ENCODE measurements at places on chromosomes 7 and 10. TPM values are rescaled to one million over a fixed set of nuclear protein-coding genes. Genes with fewer than 3 reads are reported as not detected.

GRCh38 chr7:5633161-5634106, 148.0 kb downstream of the RNF216 start:
- peaks cover 46% of the 10 kb centered on the region for H3K36me3 ChIP-seq
- H3K4me3 ChIP-seq, result no peak overlapping the region
- DNase-seq, result no peak
- peaks cover 59% of the 10 kb centered on the region for H3K4me1 ChIP-seq
- peak overlapping the region; percentile 22 for H3K27ac ChIP-seq

GRCh38 chr7:23431702-23432199, 38.5 kb downstream of the IGF2BP3 start:
- no peaks in the 10 kb centered on the region for H3K27me3 ChIP-seq
- H3K4me3 ChIP-seq, result no peak overlapping the region
- H3K4me1 ChIP-seq, result peaks cover 6% of the 10 kb centered on the region
- DNase-seq, result no peak
- H3K36me3 ChIP-seq, result no peaks in the 10 kb centered on the region

The CNNM1 gene
- total RNA-seq, result not detected

The HYAL4 gene
- not detected for total RNA-seq

DNA sequence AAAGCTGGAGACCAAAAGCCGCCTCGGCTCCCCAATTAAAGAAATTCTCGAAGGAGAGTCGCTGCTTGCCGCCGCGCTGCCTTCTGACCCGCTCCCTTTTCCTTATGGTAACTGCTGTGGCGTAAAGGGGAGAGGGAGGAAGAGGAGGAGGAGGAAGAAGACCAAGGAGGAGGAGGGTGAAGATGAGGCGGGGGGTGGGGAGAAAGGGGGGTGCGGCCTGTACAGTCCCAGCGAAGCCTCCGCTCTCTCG, 388 bp downstream of the CNOT4 start:
- peaks cover 13% of the 10 kb centered on the region for H3K4me1 ChIP-seq
- H3K27me3 ChIP-seq, result no peaks in the 10 kb centered on the region
- peak; percentile 41 for DNase-seq

The PALD1 gene
- not detected for total RNA-seq

The NRG3 gene
- total RNA-seq, result not detected

The ATOH7 gene
- not detected for total RNA-seq

DNA sequence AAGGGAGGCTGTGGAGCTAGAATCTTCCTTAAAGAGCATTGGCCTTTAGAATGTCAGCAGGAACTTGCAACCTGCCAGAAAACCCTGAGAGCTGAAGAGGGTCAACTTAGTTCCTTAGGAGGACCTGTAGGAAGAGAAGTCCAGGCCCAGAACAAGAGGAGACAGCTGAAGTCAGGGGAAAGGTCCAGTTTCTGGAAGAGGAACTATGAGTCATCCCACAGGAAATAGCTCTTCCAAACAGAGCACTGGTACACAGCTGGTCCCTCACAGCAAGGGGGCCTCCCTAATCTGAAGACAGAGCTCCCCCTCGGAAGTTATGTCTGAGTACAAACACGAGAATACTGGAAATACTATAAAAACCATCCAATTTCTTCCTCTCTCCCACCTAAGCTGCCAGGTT, 98.9 kb downstream of the HERPUD2 start:
- H3K27ac ChIP-seq, result no peak overlapping the region
- H3K4me1 ChIP-seq, result peaks cover 6% of the 10 kb centered on the region
- no peak for DNase-seq
- no peaks in the 10 kb centered on the region for H3K27me3 ChIP-seq

The EBF3 gene
- not detected for total RNA-seq

- no peak for DNase-seq
- no peak overlapping the region for H3K4me3 ChIP-seq
- no peak overlapping the region for H3K27ac ChIP-seq
- H3K27me3 ChIP-seq, result no peaks in the 10 kb centered on the region
These were observed 95.9 kb upstream of the HGF start for GRCh38 chr7:81865754-81866153.

The NRCAM gene
- not detected for total RNA-seq

DNA sequence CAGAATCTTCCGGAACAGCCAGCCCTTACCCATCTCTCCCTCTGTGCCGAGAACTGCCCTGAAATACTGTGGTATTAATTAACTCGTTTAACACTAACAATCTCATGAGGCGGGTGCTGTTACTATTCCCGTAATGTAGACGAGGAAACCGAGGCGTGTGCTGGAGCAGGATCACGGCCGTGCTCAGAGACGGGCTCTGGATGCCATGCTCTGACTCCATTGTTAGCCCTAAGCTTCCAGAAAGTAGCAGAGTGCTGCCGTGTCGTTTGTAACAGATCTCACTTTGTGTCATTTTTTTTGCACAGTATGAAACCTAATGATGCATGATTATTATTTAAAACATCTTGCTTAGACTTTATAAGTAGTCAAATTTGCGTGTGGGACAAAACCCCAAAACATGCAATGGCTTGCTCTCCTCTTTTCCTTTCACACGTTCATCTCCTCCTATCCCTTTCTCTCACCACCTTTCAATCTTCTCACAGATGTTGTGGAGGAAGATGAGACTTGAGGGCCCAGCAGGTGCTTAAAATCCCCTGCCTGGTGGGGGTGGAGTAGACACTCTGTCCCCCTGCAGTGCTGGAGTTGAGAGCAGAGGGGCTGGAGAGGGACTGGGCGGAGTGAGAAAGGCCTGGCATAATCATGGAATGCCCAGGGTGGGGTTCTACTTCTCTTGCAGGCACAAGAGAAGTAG, 482 bp upstream of the ACTR3C start:
- no peaks in the 10 kb centered on the region for H3K27me3 ChIP-seq
- H3K4me3 ChIP-seq, result no peak overlapping the region
- no peak overlapping the region for H3K27ac ChIP-seq
- H3K4me1 ChIP-seq, result no peaks in the 10 kb centered on the region

The PEX1 gene
- 9.8 TPM for total RNA-seq

DNA sequence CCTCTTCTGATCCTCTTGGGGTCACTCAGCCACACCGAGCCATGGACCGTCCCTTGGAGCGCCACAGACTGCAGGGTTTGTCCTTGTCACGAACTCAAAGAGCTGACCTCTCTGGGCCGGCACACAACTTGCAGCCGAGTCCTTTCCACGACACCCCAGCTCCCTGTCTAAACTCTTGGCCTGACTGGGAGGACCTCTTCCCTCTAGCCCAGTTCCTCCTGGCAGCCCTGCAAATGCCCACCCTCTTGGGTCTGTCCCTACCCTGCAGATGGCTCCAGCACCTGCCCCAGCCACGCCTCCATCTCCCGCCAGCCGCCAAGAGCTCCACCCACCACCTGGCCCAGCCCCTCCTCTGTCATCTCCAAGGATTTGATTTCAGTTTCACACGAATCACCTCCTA, 339.2 kb downstream of the DNAJB6 start:
- peak; percentile 32 for DNase-seq
- H3K4me3 ChIP-seq, result no peak overlapping the region
- H3K27me3 ChIP-seq, result no peaks in the 10 kb centered on the region
- H3K27ac ChIP-seq, result no peak overlapping the region

- H3K4me1 ChIP-seq, result peaks cover 45% of the 10 kb centered on the region
- H3K36me3 ChIP-seq, result peaks cover 5% of the 10 kb centered on the region
- no peak overlapping the region for H3K27ac ChIP-seq
- no peak overlapping the region for H3K4me3 ChIP-seq
- H3K27me3 ChIP-seq, result no peaks in the 10 kb centered on the region
These were observed 25.8 kb downstream of the STN1 start for GRCh38 chr10:103892181-103892580.

The FAM13C gene
- total RNA-seq, result 0.03 TPM
